IPS-NIHi11 (cell line): ENCODE measurements at places on chromosomes 5 and 9.

DNA sequence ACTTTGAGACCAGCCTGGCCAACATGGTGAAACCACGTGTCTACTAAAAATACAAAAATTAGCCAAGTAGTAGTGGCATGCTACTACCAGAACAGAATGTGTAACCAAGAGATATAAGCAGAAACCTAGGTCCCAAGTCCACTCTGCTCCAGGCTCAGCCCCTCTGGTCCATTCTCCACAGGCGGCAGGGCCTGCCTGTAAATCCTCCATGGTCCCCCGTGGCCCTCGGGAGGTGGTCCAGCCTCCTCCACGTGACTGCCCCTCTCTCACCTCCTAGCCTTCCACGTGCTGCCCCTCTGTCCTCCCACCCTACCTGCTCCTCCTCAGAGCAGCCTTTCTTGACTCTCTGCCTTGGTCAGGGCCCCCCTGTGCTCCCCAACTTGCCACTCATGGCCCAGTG lies 127.4 kb downstream of the GAPVD1 start:
- no peak for DNase-seq

- peak; percentile 17 for DNase-seq
These were observed at the start of gene PTGER4 for GRCh38 chr5:40679913-40680681. TSS of gene PTGER4 (plus strand) at chr5:40679915. CDS start at chr5:40680994, 1,079 bp downstream.

- DNase-seq, result no peak
These were observed 56.6 kb downstream of the KCNN2 start for GRCh38 chr5:114418176-114419066.

DNA sequence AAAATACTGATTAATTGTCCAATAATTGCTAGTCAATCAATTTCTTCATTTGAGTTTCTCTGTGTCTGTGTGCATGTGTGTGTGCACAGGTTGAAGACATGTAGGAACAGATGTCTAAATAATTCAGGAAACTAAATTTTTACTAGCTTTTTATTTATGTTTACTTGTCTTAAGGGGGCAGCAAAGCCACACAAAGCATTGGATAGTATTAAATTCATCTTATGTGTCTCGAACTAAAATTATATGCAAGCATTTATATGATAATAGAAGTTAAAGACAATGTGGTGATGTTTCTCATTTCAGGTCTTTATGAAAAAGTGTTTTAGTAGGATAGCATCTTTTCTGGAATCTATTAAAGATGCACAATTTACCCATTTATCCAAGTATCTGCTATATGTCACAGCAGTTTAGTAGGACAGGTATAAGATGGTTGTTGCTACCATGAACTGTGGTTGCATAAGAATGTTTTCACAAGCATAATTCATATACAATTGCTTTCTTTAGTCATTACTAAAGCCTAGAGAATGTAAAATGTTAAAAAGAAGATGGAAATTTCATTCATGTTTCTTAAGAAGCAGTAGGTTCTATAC lies 784.6 kb upstream of the NUDT12 start:
- no peak for DNase-seq

- DNase-seq, result no peak
These were observed 167.7 kb upstream of the MRPS30 start for GRCh38 chr5:44640945-44641456.

- DNase-seq, result no peak
These were observed 26.9 kb upstream of the SYK start for GRCh38 chr9:90774682-90775081.

- no peak for DNase-seq
These were observed 159.2 kb upstream of the ALDH1B1 start for GRCh38 chr9:38233343-38233742.

- DNase-seq, result no peak
These were observed 967 bp downstream of the ANKRD31 start for GRCh38 chr5:75235711-75236110.

DNA sequence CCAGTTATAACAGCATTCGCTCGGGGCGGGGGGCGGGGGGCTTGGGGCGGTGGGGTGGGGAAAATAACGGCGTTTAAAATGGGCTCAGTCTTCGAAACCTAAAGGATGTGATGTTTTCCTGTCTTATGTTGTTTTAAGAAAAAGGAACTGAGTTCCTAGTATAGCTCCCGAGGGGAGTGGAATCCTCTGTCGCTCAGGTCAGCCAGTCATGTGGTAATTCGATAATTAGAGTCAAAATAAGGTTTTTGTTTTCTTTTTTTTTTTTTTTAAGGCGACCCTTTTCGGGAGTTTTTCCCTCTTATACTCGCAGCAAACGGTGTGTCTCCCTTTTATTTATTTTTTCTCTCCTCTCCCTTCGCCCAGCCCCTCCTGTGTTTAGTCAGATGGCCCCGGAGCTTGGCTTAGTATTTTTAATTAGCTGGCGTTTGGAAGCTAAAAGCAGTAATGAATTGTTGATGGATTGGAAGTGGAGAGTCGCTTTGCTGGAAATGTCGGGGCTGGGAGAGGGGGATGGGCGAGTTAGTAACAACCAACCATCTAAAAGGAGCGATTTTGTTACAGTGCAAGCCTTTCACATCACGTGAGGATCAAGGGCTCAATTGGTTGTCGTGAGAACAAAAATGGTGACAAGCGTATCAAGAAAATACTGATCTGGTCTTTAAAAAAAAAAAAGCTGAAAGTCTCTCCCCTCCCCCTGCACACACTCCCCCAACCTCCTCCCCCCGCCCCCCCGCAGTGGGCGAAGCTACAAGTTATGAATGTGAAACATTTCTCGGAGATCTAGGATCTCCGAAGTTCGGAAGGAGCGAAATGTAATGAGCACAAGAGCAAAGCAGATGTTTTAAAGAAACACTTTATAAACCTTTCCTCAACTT lies 714 bp upstream of the ZNF608 start:
- DNase-seq, result peak; percentile 62

GRCh38 chr9:78026416-78026815 lies 5.2 kb downstream of the GNAQ start:
- no peak for DNase-seq

- no peak for DNase-seq
These were observed 38.7 kb upstream of the CTSL start for GRCh38 chr9:87687207-87687606.

DNA sequence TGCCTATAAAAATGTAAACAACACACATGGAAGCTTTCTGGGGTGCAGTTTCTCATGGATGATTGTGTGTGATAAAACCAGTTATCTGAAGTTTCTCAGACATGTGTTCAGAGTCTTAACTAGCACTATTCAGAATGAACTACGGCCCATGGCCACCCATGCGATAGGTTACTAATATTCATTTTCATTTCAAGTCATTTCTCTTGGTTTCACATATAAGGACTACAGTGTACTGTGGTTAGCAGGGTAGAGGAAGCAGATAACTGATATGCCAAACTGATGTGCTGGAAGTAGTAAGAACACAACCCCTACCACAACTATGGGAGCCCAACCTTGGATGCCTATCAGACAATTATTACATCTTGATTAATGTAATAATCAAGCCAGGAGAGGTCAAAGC lies 372.1 kb downstream of the DTWD2 start:
- no peak for DNase-seq

DNA sequence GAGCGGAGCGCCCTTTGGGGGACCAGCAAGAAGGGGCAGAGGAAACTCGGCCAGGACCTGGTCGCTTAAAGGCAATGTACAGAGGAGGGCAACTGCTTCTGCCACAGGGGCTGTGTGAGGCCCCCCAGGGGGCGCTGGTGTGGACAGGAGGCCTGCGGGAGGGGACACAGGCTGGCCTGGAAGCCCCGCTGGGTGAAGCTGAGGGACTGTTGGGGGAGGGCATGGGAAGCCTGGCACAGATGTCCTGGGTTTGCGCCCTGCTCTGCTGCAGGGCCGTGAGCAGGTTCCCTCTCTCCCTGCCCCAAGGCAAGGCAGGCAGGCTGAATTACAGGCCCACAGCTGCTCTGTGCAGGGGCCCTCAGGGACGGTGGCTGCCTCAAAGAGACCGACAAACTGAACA lies 5.4 kb downstream of the MED22 start:
- DNase-seq, result no peak

GRCh38 chr9:34634551-34635248 lies 2.9 kb downstream of the SIGMAR1 start:
- no peak for DNase-seq

DNA sequence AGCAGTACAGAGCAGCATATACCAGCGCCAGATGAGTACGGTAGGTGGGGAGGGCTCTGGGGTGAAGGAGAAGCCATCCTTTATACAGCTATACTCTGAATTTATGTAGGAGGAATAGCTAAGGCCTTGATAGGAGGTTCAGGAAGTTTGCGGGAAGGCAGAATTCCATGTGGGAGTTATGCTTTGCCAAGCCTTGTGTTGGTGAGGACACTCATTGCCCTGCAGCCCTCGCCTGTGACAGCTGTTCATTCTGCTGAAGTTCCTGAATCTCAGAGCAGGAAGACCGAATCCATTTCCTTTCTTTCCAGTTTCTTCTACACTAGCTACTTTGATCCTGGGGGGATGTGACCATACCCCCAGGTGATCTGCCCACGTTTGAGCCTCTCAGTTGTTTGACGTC lies 7.7 kb downstream of the MFAP3 start:
- no peak for DNase-seq

DNA sequence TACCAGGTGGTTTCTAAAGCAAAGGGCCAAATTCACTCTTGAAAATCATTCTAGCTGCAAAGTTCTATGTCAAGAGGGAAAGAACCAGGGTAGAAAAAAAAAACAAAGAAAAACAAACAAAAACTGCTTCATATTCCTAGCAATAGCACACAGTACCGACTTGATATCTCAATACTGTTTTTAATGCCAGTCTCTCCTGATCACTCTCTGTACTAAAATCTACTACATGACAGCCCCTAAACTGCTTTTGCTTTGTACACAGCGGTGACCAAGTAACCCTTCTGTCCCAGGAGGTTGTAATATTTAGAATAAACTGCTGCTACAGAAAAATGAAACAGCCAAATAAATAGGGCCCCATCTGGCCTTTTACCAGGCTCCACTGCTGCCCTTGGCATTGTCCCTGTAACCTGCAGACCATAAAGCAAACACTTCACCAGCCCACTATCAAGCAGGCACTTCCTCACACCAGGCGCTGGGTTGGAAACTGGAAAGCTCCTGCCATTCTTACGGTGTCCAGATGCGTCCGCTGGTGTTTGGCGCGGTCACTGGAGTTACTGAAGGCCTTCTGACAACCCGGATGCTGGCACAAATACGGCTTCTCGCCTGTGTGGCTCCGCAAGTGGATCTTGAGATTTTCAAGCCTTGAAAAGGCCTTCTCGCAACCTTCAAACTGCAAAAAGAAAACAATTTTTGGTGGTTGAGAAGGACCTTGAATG lies 363.2 kb downstream of the GLIS3 start:
- no peak for DNase-seq

DNA sequence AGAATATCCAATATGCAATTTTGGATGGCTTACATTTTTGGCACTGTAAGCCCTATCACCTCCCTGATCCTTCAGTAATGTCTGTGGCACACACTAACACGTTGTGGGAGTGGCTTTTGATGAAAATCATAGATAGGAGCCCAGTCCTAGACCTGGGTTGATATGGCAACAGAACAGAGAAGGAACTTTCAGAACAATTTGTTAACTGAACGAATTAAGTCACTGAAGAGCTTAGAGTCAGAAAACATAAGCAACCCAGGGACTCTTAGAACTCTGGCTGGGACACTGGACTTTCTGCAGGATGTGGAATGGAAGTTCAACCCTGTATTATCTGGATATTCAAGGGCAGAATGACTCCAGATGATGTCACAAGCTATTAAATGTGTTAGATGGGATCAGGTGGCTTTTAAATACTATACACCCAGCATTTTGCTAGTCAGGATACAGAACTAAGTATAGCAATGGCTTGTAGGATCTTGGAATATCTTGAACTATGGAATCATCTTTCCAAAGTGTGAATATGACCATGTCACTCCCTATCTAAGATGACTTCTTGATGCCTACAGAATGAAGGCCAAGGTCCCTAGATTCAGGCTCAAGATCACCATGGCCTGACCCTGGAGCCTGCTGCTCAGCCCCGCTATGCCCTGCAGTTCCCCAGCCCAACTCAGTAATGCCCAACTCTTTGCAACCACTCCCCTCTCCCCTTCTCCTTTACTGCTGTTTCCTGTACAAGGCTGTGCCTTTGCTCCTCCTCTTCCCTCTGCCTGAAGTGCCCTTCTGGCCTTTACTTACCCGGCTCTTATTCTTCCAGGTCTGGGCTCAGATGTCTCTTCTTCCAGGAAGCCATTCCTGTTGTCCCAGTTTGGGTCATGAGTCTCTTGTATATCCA lies 42.8 kb downstream of the VLDLR start:
- DNase-seq, result no peak

GRCh38 chr5:65076251-65076869 lies 307.6 kb downstream of the CWC27 start:
- DNase-seq, result peak; percentile 64

GRCh38 chr5:38670878-38671277 lies 114.4 kb upstream of the LIFR start:
- no peak for DNase-seq

DNA sequence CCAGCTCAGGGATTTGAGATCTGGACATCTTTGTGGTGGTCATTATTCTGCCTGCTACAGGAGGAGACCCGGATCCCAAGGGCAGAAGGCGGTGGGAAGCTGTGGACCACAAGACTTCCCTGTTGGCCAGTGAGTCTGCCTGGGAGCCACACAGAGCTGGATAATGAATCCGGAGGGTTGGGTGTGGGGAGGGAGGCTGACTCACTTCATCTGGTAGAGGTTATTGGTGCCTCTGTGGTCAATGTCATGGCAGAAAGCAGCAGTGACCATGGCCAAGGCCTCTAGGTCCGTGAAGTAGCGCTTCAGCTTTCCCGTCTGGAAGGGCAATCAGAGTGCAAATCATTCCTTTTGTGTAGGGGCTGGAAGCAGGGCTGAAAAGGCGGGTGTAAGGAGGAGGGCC lies 58.5 kb downstream of the PDE6A start:
- DNase-seq, result no peak

DNA sequence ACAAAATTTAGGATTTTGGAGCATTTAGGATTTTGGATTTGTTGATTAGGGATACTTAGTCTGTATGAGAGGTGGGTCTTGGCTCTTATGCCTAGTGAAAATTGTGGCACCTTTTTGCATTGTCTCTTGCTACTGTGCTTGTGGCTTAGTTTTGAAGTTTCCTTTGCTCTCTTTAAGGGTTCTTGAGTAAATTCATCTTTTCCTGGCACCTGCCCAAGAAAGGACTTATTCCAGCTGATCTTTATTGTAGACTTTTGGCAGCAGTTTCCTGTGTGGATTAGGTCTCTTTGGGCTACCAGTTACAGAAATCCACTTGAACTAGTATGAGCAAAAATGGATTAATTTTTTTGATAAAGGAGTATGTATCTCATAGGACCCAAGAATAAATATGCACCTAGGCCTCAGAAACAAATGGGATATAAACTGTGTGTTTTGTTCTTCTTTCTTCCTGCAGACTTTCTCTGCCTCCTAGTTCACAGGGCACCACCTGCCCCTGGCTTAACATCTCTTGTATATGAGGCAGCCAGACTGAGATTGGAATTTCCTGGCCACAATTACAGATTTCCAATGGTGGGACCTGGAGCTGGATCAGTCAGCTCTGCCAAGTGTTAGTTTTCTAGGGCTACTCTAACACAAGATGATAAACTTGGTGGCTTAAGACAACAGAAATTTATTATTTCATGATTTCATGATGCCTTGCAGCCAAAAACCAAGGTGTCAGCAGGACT lies 44.6 kb downstream of the FOCAD start:
- no peak for DNase-seq

GRCh38 chr9:87504938-87505337 lies 7.3 kb downstream of the DAPK1 start:
- DNase-seq, result no peak

- DNase-seq, result no peak
These were observed 7.1 kb downstream of the GLIS3 start for GRCh38 chr9:4292781-4293180.

GRCh38 chr9:4678679-4679267 lies 596 bp upstream of the CDC37L1 start:
- DNase-seq, result no peak
